ENCODE measurements at places on chromosomes 11 and 22. TPM values are rescaled to one million over a fixed set of nuclear protein-coding genes. Genes with fewer than 3 reads are reported as not detected.
A peak's percentile ranks its signal among the peaks of the same experiment; 100 is the strongest.

The MUC6 gene
- total RNA-seq = not detected

The TPCN2 gene
- 2.4 TPM for total RNA-seq

The ARHGAP32 gene
- 2.8 TPM for total RNA-seq

The LDLRAD3 gene
- total RNA-seq = 1.8 TPM

The C11orf97 gene
- not detected for total RNA-seq

The POTEH gene
- total RNA-seq = not detected

The GNB1L gene
- total RNA-seq = 10.3 TPM

GRCh38 chr11:18704698-18705097 lies 6.1 kb downstream of the TMEM86A start:
- no peak for DNase-seq

DNA sequence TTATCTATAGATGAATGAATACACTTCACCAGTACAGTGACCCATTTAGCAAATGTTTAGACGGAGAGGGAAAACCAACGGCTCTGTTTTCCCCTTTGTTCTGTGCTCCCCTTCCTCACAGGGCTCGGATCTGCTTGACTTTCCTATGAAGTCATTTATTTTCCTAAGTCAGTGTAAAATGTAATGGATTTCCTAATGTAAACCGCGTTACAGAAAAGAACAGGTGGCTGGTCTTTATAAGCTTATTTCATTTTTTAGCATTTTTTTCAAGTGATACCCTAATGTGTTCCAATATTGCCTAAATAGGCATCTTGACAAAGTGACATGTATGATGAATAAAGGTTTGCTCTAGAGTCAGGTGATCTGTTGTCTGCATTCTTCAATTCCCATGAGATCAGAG lies 207.5 kb downstream of the PGR start:
- no peak for DNase-seq

DNA sequence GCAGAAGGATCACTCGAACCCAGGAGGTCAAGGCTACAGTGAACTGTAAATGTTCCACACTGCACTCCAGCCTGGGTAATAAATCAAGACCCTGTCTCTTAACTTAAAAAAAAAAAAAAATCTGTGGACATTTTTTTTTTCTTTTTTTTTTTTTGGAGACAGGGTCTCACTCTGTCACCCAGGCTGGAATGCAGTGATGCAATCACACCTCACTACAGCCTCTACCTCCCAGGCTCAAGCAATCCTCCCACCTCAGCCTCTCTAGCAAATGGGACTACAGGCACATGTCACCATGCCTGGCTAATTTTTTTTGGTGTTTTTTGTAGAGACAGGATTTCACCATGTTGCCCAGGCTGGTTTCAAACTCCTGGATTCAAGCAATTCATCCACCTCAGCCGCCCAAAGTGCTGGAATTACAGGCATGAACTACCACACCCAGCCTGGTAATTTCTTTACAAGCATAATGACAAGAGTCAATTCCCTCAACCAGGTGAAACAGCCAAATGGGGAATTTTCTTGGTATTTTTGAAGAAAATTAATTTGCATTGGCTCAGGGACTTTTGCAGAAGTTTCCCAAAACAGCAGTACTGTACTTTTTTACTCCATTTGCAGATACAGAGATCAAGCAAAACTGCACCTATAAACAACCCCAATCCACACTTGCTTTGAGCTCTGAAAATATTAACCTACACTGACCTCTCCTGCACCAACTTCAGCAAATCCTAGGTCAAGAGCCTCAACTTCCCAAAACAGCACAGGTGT lies 44.0 kb downstream of the MRTFA start:
- no peak for DNase-seq

DNA sequence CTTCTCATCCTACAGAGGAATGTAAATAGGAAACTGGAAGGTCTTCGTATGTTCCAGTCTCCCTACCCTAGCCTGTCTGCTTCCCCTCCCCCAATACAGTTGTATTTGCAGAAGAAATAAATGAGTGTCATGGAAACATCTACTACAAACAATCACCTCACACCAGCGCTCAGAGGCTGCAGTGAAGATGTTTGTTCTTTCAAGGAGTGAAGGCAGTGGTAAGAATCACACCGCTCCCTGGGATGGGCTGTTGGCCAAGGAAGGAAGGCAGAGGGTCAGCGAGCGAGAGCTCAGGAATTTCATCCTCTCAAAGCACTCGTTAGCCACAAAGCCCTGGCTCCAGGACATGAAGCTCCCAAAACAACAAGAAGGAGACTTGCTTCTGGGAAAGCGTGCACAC lies 1.1 kb upstream of the IGSF9B start:
- peak; percentile 71 for DNase-seq

- no peak for DNase-seq
Observed at GRCh38 chr22:37334461-37334858, 52.2 kb downstream of the CYTH4 start.

DNA sequence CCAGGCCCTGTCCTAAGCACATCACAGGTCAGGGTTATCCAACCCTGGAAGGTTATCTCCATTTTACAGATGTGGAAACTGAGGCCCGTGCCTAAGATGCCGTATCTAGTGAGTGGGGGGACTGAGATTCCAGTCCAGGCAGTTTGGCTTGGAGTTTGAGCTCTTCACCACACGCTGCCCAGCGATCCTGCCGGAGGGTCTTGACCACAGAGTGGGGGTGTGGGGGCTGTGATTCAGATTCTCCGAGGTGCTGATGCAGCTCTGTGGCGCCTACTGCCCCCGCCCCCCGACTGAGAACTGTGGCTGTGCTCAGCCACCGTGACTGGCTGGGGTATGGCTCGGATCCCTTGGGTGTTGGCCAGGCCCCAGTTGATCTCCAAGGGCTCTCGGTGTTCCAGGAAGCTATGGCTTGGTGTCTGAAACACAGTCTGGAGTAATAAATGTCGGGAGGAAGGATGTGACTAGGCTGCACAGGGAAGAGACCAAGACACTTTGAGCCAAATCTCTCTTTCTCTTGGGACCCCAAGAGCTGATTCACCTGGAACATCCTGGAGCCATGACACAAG lies 60.6 kb upstream of the RASD2 start:
- DNase-seq = peak; percentile 63

DNA sequence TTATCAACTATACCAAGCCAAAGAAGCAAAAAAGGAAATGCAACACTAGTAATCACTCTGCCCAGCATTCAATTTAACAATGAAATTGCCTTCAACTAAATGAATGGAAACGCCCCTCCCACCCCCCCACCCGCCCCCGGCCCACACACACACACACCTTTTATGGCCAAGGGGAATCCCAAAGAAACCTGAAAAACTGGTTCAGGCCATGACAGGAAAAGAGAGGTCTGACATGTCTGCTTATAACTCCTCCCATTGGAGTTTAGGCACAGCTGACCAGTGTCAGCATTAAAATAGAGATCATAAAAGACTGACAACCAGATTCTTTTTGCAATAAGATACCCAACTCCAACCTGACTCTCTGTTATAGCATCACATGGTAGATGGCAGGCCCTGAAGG lies 42.6 kb downstream of the ACER3 start:
- no peak for DNase-seq

DNA sequence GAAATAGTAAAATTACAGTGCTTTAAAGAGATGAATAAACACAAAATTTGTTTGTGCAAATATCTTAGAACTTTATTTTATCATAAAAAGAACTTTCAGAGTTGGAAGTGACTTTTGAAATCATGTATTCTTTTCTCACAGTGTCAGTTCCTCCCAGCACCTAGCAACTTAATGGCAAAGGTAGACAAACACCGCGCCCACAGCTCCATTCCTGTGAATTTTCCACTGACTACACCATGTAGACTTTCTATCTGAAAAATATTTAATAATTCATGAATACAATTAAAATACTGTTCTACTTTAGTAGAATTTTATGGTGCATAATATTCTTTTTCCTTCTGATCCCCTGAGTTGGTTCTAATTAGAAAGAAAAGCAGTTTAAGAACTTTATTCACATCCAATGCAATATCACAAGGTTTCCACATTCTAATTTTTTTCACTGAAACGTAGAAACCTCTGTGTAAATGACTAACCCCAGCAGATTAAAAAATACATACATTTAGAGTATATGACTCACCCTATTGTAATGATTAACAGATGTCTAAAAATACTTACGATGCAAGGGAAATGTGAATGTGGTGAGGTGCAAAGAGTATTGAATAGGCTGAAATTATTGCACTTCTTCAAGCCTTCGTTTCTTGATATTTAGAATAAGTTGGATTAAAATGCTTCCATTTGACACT lies 218.2 kb upstream of the CCDC179 start:
- DNase-seq = no peak

- no peak for DNase-seq
Observed at GRCh38 chr11:10605941-10606381, 37.5 kb upstream of the LYVE1 start.

DNA sequence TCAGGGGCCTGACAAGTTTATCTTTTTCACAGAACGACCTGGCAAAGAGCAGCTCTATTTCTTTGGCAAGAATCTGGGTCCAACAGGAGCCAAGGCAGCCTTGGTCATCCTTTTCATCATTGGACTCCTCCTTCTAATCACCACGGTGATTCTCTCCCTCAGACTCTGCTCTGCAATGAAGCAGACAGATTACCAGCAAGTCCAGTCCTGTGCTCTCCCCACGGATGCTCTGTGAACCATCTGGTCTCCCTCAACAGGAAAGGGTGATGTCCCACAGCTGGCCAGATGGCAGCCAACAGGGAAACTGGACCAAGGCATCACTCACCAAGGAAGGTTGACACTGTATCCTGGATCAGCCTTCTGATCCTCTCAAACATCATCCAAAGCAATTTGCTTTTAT lies 17.0 kb upstream of the PANX1 start:
- no peak for DNase-seq

DNA sequence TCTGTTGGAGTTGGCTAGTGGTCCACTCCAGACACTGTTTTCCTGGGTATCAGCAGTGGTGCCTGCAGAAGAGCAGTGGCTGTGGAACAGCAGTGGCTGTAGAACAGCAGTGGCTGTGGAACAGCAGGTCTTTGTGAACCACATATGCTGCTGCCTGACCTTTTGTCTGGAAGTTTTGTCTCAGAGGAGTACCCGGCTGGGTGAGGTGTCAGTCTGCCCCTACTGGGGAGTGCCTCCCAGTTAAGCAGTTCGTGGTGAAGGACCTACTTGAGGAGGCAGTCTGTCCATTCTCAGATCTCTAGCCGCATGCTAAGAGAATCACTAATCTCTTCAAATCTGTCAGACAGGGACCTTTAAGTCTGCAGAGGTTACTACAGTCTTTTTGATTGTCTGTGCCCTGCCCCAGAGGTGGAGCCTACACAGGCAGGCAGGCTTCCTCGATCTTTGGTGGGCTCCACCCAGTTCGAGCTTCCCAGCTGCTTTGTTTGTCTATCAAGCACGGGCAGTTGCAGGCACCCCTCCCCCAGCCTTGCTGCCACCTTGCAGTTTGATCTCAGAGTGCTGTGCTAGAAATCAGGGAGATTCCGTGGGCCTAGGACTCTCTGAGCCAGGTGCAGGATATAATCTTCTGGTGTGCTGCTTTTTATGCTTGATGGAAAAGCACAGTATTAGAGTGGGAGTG lies 89.1 kb upstream of the TRIM48 start:
- no peak for DNase-seq

GRCh38 chr11:126124231-126124661 lies 61.6 kb upstream of the CDON start:
- DNase-seq = no peak

DNA sequence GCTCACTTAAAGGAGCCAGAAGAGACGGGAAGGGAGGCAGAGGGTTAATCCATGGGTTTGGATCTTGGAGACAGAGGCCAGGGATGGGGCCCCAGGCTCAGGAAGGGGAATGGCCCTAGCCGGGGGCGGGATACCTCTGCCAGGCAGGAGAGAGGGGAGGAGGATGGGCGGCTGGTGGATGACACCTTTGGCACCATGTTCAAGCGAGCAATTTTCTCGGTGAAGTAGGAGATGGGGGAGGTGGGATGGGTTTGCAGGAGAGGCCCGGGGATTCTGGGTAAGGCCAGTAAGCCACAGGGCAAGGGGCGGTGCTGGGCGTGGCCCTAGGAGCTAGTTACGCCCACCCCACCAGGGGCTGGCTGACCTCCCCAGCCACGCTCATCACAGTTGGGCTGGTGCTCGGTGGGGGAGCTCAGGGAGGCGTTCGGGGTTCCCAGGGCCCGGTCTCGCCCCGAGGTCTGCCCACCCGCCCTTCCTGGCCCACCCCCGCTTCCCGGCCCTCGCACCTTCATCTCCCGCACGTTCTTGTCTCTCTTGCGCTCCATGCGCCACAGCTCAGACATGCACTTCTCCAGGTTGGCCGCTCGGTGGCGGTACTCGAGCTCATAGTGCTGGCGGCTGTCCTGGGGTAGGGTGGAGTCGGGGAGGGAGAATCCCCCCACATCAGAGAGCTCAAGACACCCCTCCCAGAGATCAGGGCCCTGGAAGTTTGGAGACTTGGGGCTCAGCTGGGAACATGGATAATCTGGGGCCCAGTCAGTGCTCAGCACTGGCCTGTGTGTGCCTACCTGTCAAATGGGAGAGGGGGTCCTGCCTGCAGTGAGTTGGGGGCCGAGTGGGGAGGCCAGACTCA lies 12.7 kb downstream of the BAIAP2L2 start:
- no peak for DNase-seq

GRCh38 chr11:793556-793955 lies 3.7 kb upstream of the CEND1 start:
- peak; percentile 57 for DNase-seq

GRCh38 chr11:99781074-99781473 lies 760.3 kb downstream of the CNTN5 start:
- no peak for DNase-seq

GRCh38 chr11:128473636-128474035 lies 113.7 kb downstream of the ETS1 start:
- no peak for DNase-seq

- DNase-seq = no peak
Observed at GRCh38 chr11:44149651-44150050, 54.2 kb downstream of the EXT2 start.

DNA sequence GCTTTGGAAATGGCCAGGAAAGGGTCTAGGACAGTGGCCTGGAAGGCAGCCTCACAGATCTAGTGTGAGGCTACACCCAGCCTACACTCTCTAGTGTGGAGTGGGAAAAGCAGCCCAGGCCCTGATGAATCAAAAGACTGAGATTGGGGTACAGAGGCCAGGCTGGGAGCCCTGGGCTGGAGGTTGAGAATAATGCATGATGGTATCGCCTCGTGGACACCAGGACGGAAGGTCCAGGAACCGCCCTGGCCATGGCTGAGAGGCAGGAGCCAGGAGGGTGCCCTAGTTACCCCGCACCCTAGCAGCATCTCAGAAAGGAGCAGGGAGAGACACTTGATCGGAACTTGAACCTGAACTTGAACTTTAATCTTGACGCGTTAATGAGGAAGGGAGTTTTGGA lies 40.5 kb upstream of the NFAM1 start:
- no peak for DNase-seq

GRCh38 chr11:16936643-16937042 lies 77.6 kb downstream of the PLEKHA7 start:
- DNase-seq = no peak

Measured in MG63 (cell line).